NCI-H774 (cell line): ENCODE measurements at places on chromosomes 7 and 10.

DNA sequence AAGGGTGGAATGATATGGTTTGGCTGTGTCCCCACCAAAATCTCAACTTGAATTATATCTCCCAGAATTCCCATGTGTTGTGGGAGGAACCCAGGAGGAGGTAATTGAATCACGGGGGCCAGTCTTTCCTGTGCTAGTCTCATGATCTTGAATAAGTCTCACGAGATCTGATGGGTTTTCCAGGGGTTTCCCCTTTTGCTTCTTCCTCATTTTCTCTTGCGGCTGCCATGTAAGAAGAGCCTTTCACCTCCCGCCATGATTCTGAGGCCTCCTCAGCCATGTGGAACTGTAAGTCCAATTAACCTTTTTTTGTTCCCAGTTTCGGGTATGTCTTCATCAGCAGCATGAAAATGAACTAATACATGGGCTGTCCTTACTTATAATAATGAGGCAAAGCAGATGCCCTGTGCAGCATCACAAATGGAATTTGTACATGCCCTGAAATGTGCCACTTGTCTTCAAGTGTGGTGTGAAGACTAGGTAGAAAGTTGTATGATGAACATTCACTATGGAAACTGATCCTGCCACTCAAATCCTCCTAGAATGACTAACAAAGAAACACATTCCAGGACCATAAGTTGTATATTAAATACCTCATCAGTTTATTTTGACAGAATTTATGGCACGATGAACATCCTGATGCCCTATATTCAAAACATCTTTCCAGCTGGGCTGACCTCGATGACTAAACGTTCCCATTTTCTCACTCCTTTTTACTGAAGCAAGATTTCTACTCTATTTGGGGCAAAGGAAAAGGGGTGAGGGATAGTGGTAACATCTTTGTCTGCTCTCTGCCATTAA, 122.8 kb upstream of the CTTNBP2 start:
- no peak for DNase-seq

- no peak for DNase-seq
Measured at GRCh38 chr7:77205706-77206105, 6.1 kb upstream of the FGL2 start.

- DNase-seq = no peak
Measured at GRCh38 chr7:147496209-147496608, 1094.4 kb upstream of the C7orf33 start.

- DNase-seq = no peak
Measured at GRCh38 chr10:25336330-25336729, 161.5 kb downstream of the GPR158 start.

GRCh38 chr7:115226410-115226809, 304.5 kb downstream of the MDFIC start:
- DNase-seq = no peak

DNA sequence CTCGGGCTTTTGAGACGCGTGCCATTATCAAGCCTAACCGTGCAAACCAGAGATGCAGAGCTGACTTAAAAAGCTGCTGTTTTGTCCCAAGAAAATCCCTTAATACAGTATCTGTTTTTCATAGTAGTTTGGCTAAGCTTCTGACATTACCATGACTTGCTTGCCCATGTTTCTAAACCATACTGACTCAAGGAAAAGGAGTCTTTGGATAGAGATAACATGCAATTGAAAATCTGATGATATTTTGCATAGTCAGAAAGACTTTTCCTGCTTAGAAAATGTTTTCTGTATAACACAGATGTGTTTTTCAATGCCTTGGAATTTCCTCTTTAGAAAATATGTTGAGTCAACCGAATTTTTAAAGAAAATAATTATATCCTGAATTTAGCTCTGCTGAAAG, 21.5 kb upstream of the AKR1E2 start:
- no peak for DNase-seq

- no peak for DNase-seq
Measured at GRCh38 chr10:79074732-79075131, 6.0 kb downstream of the ZMIZ1 start.

DNA sequence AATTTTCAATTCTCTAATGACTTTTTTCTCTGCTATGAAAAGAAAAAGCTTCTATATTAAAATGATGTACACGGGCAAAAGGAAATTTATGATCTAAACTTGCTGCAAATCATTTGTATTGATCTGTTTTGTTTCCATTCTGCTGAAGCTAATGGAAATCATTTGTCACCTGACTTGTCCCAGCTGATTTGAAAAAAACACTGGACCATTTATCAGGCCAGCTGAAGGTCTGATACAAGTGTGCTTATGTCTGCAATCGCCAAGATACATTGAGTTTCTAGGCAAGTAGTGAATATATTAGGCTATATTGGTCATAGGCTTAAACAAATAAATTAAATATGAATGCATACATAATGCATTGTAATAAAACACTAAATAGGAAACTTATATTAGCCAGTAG, 1309.7 kb downstream of the REEP3 start:
- DNase-seq = no peak

GRCh38 chr10:20492447-20492846, 404.7 kb downstream of the NEBL start:
- no peak for DNase-seq

DNA sequence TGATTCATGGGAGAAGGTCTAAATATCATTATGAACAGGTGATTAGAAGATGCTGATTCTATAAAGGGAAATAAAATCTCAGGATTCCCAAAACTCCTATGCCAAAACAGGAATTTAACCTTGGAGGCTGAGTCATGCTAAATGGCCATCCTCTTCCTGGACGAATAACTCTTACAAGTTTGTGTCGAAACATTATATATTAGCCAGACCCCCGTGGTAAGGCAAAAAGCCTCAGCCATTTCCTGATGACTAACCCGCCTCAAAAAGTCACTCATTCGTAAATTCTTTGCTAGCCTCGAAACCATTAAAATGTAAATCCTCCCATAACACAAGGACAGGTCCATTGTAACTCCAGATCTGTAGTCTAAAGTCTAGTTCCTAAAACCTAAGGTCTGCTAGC, 32.0 kb downstream of the CUL2 start:
- DNase-seq = no peak

DNA sequence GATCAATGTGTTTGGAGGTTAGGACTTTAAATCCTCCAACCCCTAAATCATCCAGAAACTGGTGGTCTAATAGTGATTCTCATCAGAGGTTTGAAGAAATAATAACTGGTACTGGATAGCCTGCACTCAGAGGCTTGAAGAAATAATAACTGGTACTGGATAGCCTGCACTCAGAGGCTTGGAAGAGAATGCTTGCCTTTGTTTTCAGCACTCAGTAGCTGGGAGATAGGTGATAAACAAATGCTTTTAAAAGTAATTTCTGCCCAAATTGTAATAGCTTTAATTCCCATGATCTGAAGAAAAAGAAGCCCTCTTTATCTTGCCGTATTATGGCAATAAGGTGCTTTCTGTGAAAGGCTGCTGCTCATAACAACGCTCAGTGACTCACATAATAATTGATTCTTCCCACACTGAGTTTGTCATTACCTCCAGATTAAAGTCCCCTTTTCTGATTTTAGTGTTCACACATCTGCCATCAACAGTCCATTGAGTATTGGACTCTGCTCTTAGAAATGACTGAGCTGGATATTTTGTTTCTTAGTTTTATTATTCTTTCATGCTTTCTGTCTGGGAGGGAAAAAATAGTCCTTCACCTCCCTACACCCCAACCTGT, 112.3 kb upstream of the PHYHIPL start:
- no peak for DNase-seq

GRCh38 chr10:117662126-117662525, 119.6 kb downstream of the EMX2 start:
- DNase-seq = no peak

GRCh38 chr7:44811093-44811492, 14.6 kb downstream of the PPIA start:
- no peak for DNase-seq

DNA sequence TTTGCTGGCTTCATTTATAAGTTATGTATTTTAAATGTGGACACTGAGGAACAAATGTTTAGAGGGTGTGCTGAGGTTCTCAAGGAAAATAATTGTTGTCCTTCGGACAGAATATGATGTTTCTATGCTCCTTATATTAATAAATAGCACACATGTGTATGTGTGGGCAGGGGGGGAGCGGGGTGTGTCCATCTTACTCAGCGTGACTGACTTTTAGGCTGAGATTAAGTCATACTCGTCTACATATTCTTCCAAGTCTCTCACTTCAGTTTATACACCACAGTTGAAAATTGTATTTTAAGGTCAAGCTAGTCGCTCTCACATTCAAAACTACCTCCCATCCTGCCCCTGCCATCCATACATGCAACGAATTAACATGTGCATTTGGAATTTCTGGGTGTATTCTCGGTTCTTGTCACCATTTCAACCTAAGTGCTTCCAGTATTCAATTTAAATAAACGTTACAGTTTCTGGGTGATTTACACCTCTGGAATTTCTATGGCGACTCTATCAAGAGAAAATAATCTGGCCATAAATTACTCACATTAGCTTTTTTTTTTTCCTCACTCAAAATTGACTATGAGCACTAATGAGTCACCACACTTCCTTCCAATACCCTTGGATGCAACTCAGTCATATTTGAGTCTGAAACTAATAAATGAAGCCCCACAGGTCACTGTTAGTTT, 3.3 kb downstream of the PCDH15 start:
- no peak for DNase-seq

- no peak for DNase-seq
Measured at GRCh38 chr7:159084069-159084801, 60.4 kb downstream of the VIPR2 start.

- no peak for DNase-seq
Measured at GRCh38 chr7:127153315-127153714, 99.4 kb downstream of the GRM8 start.

- no peak for DNase-seq
Measured at GRCh38 chr7:108455551-108455997, 662 bp downstream of the NRCAM start.

GRCh38 chr7:88775838-88776237, 16.3 kb downstream of the ZNF804B start:
- DNase-seq = no peak

- DNase-seq = no peak
Measured at GRCh38 chr7:22116451-22117030, 170.8 kb upstream of the CDCA7L start.

GRCh38 chr7:93030605-93031225, 87.1 kb downstream of the SAMD9 start:
- DNase-seq = no peak

DNA sequence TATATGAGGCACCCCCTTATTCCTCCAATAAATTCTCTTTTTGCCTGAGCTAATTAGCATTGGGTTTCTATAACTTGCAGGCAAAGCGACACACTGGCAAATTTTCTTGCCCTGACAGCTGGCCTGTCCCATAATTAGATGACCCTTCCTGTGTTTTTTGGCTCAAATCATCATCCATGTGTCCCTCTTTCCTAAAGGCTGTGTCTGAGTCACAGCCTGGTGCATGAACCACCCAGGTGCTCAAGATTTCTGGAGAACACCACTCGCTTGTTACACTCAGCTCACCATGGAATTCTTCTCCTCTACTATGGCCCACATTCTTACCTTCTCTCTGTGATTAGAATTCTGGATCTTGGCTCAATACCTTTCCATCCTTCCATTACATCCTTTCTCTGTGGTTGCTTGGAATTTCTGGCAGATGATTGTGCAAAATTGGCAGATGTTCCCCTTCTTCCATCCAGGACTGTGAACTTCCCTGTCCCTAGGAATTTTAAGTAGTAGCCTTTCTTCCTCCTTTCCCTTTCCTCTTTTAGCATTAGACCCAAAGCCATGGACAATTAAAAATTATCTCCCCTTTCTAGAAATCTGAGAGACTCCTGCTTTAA, 116.0 kb upstream of the ANKRD1 start:
- no peak for DNase-seq

- DNase-seq = no peak
Measured at GRCh38 chr7:95976369-95977060, 204.2 kb downstream of the DYNC1I1 start.
